ENCODE measurements at places on chromosomes 7 and 10.

GRCh38 chr10:97163781-97164501 lies 21.8 kb downstream of the SLIT1 start:
- no peak for DNase-seq

GRCh38 chr10:86346799-86347665 lies 19.6 kb downstream of the GRID1 start:
- no peak for DNase-seq

- no peak for DNase-seq
Observed at GRCh38 chr7:75725306-75725705, 13.4 kb downstream of the HIP1 start.

- DNase-seq: no peak
Observed at GRCh38 chr10:110965216-110965615, 45.8 kb downstream of the SHOC2 start.

DNA sequence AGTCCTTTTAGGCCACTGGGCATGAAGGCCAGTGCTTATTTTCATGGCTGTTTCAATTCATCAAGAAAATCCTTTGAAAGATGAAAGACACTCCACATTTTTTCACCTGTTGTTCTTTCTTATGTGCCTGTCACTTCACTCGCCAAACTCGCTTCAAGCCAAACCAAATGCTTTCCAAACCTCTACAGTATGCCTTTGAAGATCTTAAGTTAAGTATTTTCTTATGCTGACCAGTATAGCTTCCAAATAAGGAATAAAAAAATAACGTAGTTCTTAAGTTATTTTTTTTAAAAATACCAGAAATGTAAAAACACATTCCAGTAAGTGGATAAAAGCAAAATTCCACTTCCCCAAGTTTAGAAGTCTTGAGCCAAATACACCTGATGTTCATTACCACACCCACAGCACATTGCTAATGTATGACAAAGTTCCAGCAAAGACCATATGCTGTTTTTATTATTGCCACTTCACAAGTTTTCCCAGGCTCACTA lies 186.1 kb downstream of the MTERF1 start:
- DNase-seq: no peak

GRCh38 chr10:131694781-131695495 lies 205.9 kb upstream of the PPP2R2D start:
- no peak for DNase-seq
